ENCODE measurements at places on chromosomes 5 and 9. TPM values are rescaled to one million over a fixed set of nuclear protein-coding genes. Genes with fewer than 3 reads are reported as not detected.
A peak's percentile ranks its signal among the peaks of the same experiment; 100 is the strongest.

DNA sequence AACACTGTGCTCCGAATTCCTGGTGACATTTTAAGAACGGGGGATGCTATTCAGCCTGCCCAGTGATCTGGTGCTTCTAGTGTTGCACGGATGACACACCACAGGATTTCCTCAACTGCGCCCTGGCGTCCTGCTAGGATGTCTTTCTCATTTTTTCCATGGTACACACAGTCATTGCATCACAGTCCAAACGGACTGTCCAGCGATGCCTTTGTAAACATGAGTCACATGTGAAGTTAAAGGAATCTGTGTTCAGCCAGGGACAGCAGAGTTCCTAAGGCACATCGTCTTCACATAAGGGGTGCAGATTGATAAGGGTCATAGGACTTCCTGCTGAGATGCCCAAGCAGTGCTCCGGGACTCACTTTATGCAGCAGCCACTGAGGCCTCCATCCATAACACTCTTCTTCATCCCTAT, 9.3 kb upstream of the PTPN3 start:
- peak; percentile 47 for DNase-seq

DNA sequence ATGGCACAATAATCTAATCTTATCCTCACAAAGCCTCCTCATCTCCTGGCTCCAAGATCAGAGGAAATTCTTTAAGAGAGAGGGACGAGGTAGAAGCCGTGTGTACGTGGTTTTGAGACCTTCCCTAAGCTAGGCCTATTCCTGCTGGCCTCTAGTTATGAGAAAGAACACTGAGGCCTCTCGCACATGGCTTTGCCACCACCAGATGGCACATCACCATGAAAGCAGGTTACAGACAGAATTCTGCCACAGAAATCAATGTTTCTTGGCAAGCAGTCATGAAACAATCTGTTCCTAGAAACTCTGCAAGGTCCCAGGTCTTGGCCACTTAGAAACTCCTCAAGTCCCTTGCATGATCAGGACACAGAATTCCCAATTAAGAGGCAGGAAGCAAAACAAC, 268.2 kb upstream of the TAS2R1 start:
- DNase-seq = no peak

GRCh38 chr5:140222416-140222815, 47.4 kb downstream of the CYSTM1 start:
- no peak for DNase-seq

DNA sequence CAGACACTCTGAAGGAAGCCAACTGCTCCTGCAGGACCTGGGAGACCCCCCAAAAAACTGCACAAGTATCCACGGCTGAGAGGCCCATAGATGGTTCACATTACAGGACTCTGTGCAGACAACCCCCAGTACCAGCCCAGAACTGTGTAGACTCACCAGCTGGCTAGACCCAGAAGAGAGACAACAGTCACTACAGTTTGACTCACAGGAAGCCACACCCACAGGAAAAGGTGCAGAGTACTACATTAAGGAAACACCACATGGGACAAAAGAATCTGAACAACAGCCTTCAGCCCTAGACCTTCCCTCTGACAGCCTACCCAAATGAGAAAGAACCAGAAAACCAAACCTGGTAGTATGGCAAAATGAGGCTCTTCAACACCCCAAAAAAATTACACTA, 281.2 kb upstream of the RGMB start:
- DNase-seq = no peak

DNA sequence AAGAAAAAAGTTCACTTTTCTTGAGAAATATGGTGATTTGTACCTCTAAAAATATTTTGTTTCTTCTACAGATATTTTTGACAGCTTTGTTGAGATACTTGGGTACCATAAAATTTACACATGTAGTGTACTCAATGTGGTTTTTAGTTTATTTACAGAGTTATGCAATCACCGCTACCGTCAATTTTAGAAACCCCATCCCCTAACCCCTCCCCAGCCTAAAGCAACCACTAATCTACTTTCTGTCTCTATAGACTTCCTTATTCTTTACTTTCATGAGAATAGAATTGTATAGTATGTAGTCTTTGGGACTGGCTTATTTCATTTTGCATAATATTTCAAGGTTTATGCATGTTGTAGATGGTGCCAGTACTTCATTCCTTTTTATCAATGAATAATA, 45.0 kb upstream of the TDRD7 start:
- DNase-seq = no peak

- DNase-seq = no peak
Observed at GRCh38 chr5:81146031-81146430, 87.1 kb upstream of the CKMT2 start.

- DNase-seq = peak; percentile 41
Observed at GRCh38 chr5:84382363-84383295, 2.1 kb downstream of the EDIL3 start.

DNA sequence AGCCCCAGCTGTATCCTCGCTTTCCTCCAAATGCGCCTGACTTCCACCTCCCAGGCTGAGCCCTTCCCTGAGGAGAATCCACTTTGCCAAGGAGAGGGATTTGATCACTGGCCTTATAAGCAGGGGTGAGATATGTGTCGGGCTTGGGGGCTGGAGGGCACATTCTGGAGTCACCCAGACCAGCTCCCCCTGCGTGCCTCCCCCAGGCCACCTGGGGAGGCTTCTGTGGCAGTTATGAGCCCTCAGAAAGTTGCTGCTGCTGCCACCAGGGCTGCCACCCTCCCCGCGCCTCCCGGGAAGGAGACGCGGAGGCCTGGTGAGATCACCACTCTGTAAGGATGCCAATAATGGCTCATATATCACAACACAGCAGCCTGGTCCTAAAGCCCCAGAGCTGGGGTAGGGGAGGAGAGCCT, 211.5 kb downstream of the PAPPA start:
- no peak for DNase-seq

DNA sequence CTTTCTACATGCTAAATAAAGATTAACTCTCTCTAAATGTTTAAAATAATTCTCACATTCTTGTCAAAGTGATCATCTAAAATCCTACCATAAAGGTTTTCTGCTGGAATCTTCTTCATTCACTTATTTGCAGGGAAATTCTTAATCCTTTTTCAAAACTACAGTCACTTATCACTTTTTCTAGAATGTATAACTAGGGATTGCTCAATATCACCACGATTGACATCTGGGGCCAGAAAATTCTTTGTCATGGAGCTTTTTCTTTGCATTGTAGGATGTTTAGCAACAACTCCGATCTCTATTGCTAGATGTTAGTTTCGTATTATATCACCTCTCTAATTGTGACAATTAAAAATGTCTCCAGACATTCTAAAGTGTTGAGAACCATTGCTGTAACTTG, 344.9 kb upstream of the PIK3R1 start:
- no peak for DNase-seq

DNA sequence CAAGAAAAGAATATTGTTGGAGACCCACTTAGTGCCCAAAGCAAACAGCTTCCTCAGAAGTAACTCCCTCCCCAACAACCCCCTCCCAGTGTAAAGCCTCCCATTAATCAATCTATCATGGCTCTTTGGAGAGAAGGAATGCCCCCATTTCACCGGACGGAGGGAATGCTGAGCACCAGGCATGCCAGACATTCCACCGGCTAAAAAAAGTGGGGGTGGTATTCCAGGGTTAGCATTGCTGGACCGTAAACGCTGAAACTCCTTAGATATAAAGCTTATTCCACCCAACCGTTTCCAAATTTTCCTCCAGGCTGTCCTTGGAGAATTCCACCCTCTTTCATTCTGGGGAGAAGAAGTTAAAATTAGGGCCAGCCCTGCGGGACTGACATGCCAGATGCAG, 363 bp upstream of the MAMDC2 start:
- no peak for DNase-seq

- no peak for DNase-seq
Observed at GRCh38 chr9:82883436-82883835, 179.5 kb downstream of the RASEF start.

GRCh38 chr5:132876020-132876759, 2.7 kb downstream of the LEAP2 start:
- no peak for DNase-seq

- no peak for DNase-seq
Observed at GRCh38 chr5:83090169-83090568, 12.8 kb downstream of the XRCC4 start.

DNA sequence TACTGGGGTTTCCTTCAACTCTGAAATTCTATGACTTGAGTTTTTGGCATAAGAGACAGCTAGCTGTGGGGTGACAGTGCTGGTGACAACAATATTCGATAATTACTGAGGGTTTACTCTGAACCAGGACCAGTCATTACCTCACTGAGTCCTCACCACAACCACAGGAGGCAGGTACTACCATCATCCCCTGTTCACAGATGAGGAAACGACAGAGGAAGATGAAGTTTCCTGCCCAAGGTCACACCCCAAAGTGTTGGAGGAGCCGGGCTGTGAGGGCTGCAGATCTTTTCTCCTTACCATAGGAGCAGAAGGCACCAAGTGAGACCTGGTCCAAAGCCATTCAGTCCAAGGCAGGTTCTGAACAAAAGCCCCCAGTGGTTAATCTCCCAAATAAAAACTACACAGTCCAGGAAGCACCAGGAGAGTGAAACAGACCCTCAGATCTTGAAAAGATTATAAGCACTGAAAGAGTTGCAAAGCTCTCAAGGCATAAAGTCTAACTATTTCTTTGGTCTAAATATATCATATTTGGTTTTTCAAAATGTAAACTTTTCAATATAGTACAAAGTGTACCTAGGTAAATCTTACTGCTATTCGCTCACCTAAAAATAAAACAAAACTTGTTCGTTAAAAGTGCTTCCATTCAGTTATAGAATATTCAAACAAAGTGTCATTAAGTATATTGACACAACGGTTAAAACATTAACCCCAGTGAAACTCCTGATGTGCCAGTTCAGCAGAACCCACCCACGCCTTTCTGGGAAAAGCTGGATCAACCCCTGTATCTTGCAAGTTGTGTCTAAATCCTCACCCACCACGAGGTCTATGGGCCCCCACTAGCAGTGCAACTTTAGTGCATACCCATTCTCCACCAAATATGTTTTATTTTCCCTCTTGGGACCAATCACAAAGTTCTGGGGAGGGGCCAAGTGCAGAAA, 82.6 kb upstream of the EQTN start:
- no peak for DNase-seq

- no peak for DNase-seq
Observed at GRCh38 chr9:131253891-131254491, 22.3 kb downstream of the FAM78A start.

DNA sequence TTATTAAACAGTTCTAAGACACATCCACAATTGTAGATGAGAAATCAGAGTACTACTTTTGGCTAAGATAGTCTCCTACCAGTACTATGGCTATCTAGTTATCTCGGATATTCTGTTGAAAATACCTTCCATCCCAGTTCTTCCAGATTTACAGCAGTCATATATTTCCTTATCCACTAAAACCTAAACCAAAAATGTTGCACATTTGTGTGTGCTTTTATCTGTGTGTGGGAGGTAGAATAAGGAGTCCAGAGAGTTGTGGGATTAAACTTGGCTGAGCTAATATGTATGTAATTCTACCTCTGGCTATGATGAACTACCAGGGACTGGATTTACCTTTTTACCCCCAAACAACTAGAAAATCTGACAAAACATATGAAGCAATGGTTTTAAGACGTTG, 17.5 kb upstream of the NDUFB6 start:
- DNase-seq = no peak

GRCh38 chr9:23153058-23153457, 673.0 kb downstream of the ELAVL2 start:
- no peak for DNase-seq

DNA sequence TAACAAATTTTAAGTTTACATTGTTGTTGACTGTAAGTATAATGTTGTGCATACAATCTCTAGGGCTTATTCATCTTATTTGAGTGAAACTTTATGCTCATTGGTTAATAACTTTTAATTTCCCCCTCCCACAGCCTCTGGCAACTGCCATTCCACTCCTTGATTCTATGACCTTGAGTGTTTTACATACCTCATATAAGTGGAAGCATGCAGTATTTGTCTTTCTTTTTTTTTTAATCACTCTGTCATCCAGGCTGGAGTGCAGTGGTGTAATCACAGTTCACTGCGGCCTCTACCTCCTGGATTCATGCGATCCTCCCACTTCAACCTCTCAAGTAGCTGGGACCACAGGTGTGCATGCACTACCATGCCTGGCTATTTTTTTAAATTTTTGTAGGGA, 83.9 kb downstream of the KCTD16 start:
- DNase-seq = no peak

- no peak for DNase-seq
Observed at GRCh38 chr9:131630205-131630831, 85.0 kb downstream of the PRRT1B start.

DNA sequence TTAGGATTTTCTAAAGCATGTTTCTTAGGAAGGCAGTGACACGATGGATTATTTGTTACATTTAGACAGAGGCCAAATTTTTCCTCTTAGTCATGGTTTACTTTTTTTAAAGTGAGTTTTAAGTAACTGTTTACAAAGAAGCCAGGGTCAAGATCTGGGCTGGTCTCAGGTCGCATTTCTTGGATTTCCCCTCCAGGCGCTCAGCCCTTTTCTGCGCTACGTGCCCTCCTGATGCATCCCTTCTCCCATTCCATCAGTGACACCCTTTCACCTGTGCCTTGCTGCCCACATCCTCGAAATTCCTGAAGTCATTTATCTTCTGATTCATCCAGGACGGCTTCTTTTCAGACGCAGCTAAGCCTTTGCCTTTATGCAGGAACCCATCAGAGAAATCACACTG, 330.3 kb downstream of the IRX1 start:
- DNase-seq = no peak

GRCh38 chr5:67003685-67003934, 193.0 kb downstream of the CD180 start:
- DNase-seq = no peak

- no peak for DNase-seq
Observed at GRCh38 chr9:91162311-91162710, 199.4 kb downstream of the AUH start.

GRCh38 chr5:94217216-94217615, 401.2 kb downstream of the KIAA0825 start:
- no peak for DNase-seq

DNA sequence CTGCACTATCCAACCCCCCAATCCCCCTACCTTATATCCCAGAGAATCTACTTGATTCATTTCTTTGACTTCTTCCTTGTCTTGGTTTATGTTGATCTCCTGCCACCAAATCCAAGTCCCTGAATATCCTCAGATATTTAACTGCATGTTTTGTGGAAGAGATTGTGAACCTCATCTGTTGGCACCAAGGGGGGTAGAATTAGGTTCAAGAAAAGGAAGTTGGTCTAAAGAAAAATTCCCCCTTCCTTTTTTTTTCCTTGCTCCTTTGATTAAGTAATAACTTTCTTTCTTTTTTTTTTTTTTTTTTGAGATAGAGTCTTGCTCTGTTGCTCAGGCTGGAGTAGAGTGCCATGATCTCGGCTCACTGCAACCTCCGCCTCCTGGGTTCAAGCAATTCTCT, 526 bp upstream of the CD14 start:
- DNase-seq = no peak

GRCh38 chr9:22790329-22790728, 343.7 kb downstream of the DMRTA1 start:
- DNase-seq = no peak

The FBP2 gene
- not detected for total RNA-seq

The SIT1 gene
- not detected for total RNA-seq

The SMIM33 gene
- total RNA-seq = not detected

The MYOT gene
- not detected for total RNA-seq

The ENTPD2 gene
- total RNA-seq = not detected

The CHMP5 gene
- 94.5 TPM for total RNA-seq

The SLC25A46 gene
- total RNA-seq = 43.4 TPM

The KDM4C gene
- 10.5 TPM for total RNA-seq

The SPATA31D4 gene
- total RNA-seq = not detected

The NME5 gene
- 4.6 TPM for total RNA-seq

The ZNF462 gene
- 10.7 TPM for total RNA-seq

The FAT2 gene
- not detected for total RNA-seq

The FOXI1 gene
- not detected for total RNA-seq

The HSD17B3 gene
- total RNA-seq = 0.84 TPM

The GDA gene
- 311 TPM for total RNA-seq

The GOLM1 gene
- 111 TPM for total RNA-seq

The STKLD1 gene
- total RNA-seq = not detected

Data from NCI-H460 (cell line).